Bladder microvascular endothelial cell (primary cell): ENCODE measurements at places on chromosomes 1 and 21. TPM values are rescaled to one million over a fixed set of nuclear protein-coding genes. Genes with fewer than 3 reads are reported as not detected.

The FCRL5 gene
- total RNA-seq: not detected in 2 replicates

The ASAP3 gene
- total RNA-seq: 8.3 and 10.8 TPM in 2 replicates

The NCAM2 gene
- 1.5 and 5.8 TPM in 2 replicates for total RNA-seq

The FAM110D gene
- 3.1 and 7.9 TPM in 2 replicates for total RNA-seq

The OR2L13 gene
- total RNA-seq: not detected in 2 replicates

The LYPD8 gene
- not detected in 2 replicates for total RNA-seq
